Naive thymus-derived CD8-positive, alpha-beta T cell (primary cell): ENCODE measurements at places on chromosomes 11 and 22.

GRCh38 chr11:100562128-100562527 lies 125.0 kb upstream of the ARHGAP42 start:
- no peak for DNase-seq

GRCh38 chr11:34013898-34014571 lies 37.5 kb upstream of the CAPRIN1 start:
- DNase-seq, result no peak

DNA sequence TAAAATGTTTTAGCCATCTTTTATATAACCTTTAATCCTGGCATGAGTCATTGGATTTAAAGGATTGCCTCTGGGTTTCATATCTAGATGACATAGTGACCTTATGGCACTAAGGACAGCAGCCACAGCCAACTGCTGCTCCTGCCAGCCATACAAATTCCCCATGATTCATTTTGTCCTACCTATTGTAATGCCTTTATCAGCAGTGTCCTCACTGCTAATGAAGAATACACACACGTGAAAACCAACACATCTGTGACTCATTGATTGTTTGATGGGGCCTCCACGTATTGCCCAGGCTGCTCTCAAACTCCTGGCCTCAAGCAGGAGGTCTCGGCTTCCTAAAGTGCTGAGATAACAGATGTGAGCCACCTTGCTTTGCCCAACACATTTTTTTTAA lies 1.8 kb downstream of the LDHAL6A start:
- DNase-seq, result no peak

- no peak for DNase-seq
These were observed 3.5 kb downstream of the TRIM66 start for GRCh38 chr11:8679006-8679405.

GRCh38 chr11:117384045-117384444 lies 56.4 kb downstream of the CEP164 start:
- no peak for DNase-seq
